Activated T-cell treated with anti-CD3 and anti-CD28 coated beads for 4 hours (primary cell): ENCODE measurements at places on chromosomes 13 and 19.

GRCh38 chr13:48476215-48476614 lies 56.7 kb downstream of the RCBTB2 start:
- no peak for DNase-seq

- no peak for DNase-seq
These were observed 322.8 kb downstream of the UQCRFS1 start for GRCh38 chr19:28889941-28890670.

GRCh38 chr19:49932731-49933131 lies 3.4 kb upstream of the NUP62 start:
- DNase-seq: no peak

- no peak for DNase-seq
These were observed 2.4 kb downstream of the METTL21C start for GRCh38 chr13:102692491-102692826.

DNA sequence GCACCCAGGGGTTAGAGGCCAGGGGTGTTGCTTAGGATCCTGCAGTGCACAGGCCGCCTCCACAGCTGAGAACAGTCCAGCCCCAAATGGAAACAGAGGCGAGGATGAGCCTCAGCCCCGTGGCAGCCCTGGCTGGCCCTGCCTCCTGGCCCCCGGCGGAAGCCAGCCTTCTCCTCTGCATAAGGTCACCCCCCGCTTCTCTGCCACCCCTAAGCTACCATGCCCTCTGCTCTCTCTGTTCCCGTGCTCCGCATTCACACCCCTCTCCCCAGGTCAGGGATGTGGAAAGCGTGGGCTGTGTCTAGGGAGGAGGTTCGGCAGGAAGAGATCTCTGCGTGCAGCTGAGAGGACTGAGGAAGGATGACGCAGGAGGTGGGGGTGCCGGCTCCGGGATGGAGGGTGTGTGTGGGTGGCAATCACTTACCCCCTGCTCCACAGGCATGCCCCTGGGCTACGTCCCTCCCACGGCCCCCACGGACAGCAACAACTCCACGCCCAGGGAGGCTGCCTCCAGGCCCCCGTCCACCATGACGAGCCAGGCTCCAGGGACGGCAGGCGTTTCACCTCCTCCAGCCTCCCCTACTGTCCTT lies 6.0 kb downstream of the SSC5D start:
- no peak for DNase-seq

DNA sequence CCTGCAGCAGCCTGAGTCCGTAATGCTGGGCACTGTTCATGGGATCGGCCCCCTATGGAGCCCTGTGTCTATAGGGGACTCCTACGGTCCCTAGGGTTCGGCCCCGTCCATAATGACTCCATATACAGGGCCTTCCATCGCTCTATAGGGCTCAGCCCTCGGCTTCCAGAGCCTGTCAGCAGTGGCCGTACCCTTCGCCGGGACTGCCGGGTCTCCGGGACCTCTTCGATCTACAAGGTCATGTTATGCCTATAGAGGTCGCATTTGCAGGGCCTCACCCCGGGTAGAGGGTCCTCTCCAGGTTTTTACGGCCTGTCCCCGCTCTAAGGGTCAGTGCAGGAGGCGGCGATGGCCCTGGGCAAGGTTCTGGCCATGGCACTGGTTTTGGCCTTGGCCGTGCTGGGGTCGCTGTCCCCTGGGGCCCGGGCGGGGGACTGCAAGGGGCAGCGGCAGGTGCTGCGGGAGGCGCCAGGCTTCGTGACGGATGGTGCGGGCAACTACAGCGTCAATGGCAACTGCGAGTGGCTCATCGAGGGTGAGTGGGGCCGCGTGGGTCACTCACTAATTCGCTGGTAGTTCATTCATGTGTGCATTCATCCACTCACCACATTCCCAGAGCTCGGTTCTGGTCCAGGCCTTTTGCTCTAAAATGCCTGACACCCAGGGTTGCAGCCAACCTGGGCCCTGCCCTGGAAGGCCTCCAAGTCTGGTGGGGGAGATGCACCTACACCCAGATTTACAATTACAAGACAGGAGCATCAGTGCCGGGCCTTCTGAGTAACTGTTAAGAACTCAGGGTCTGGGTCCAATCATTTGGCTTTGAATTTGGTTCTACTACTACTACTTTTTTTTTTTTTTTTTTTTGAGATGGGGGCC lies 699 bp downstream of the MEGF8 start:
- no peak for DNase-seq

DNA sequence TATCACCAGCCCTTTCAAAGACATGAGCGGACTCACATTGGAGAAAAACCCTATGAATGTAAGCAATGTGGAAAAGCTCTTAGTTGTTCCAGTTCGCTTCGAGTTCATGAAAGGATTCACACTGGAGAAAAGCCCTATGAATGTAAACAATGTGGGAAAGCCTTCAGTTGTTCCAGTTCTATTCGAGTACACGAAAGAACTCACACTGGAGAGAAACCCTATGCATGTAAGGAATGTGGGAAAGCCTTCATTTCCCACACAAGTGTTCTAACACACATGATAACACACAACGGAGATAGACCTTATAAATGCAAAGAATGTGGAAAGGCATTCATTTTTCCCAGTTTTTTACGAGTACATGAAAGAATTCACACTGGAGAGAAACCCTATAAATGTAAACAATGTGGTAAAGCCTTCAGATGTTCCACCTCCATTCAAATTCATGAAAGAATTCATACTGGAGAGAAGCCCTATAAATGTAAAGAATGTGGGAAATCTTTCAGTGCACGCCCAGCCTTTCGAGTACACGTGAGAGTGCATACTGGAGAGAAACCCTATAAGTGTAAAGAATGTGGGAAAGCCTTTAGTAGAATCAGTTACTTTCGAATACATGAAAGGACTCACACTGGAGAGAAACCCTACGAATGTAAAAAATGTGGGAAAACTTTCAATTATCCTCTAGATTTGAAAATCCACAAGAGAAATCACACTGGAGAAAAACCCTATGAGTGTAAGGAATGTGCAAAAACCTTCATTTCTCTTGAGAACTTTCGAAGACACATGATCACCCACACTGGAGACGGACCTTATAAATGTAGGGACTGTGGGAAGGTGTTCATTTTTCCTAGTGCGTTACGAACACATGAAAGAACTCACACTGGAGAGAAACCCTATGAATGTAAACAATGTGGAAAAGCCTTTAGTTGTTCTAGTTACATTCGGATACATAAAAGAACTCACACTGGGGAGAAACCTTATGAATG lies 17.6 kb downstream of the ZNF791 start:
- no peak for DNase-seq

DNA sequence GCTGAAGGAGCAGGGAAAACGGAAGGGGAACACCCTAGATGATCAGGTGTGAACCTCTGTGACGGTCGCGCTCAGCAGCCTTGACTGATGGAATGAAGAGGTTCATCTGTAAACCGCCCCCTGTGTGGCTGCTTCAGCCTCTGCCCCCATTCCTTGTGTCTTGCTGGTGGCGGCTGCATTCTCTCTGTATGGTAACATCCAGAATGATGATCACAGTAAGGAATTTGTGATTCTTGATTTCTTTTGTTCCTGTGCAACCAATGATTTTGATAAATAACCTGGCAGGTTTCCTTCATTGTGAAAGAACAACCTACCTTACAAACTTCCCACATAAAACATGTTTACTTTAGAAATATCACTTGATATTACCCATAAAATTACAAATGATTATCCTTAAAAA lies 118.7 kb upstream of the MCF2L start:
- DNase-seq: no peak

DNA sequence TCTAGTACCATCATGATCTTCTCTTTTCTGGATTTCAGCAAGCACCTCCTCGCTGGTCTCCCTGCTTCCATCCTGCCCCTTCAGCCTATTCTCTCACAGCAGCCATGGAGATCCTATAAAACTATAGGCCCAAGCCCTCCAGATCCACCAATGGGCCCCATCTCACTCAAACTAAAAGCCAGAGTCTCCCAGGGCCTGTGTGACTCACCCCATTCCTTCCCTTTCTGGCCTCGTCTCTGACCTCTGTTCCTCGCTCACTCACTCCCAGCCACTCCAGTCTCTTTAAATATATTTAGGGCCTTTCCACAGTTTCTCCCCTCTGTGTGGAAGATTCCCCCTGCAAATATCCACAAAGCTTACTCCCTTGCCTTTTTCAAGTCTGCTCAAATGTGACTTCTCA lies 89.7 kb downstream of the HSPH1 start:
- DNase-seq: no peak

DNA sequence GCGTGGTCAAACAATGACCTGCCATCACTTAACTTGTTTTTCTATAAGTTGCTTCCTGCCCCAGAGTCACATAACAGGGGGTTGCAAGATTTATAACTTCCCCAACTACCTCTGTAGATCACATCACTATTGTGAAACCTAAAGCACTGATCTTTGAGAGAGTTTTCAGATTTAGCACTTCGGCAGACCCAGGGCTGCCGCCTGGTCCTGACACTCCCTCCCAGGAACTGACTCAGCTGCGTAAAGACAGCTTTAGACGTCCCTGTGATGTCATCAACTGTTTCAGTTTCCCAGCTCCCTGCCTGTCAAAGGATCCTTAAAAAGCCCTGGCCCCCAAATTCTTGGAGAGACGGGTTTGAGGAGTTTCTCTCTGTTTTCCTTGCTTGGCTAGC lies 33.3 kb downstream of the IGFL2 start:
- no peak for DNase-seq

- no peak for DNase-seq
These were observed 2.7 kb downstream of the CCDC106 start for GRCh38 chr19:55650602-55651230.

- no peak for DNase-seq
These were observed 1.7 kb upstream of the USPL1 start for GRCh38 chr13:30615866-30616541.

DNA sequence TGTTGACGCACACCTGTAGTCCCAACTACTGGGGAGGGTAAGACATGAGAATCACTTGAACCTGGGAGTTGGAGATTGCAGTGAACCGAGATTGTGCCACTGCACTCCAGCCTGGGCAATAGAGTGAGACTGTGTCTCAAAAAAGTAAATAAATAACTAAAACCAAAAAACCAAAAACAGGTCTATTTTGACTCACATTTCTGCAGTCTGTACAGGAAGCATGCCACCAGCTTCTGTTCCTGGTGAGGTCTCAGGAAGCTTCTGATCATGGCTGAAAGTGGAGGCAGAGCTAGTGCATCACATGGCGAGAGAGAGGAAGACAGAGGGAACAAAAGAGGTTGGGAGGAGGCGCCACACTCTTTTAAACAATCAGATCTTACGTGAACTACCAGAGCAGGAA lies 142.5 kb downstream of the ITGBL1 start:
- DNase-seq: no peak

GRCh38 chr19:41030651-41031050 lies 39.6 kb downstream of the CYP2B6 start:
- no peak for DNase-seq
